CD4-positive, alpha-beta T cell treated with Interleukin-15 for 4 hours (primary cell): ENCODE measurements at places on chromosomes 6 and 20.

- DNase-seq: no peak
Observed at GRCh38 chr6:5055118-5055517, 30.0 kb upstream of the PPP1R3G start.

GRCh38 chr6:147345902-147346301, 141.7 kb downstream of the STXBP5 start:
- DNase-seq: no peak

- no peak for DNase-seq
Observed at GRCh38 chr6:12097791-12098190, 85.7 kb downstream of the HIVEP1 start.

DNA sequence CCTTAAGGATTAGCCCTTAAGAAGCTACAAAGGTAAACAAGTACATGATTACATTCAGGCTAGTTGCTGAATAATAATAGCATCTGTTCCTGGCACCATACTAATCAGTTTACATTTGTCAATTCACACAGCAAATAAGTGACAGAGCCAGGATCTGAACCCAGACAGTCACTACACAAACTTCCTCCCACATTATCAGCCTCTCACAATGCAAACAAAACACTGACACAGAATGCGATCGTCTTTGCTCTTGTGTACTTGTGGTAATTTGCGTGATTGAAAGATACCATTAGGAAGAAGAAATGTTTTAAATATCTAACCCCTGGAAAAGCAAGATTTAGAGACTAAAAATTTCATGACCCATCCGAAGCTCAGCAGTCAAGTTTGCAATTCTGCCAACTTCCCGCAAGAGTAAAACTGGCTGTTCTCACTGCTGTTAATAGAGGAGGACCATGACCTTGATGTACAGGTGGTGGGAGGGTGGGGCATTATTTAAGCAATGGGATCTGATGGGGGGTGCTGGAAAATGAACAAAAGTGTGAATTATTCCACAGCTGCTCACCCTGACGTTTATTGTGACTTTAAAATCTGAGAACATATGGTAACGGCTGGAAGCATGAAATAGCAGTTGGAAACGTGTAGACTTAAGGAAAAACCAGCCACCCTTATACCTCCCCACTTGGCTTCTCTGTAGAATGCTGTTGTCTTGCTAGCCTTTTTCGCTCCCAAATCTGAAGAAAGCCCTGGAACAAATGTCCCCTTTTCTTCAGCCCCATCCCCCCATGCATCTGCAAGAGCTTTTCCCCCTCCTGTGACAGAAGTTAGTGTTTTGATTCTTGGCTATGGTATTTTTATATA, 95.3 kb upstream of the ARMC2 start:
- DNase-seq: no peak

GRCh38 chr6:90336388-90336947, 39.8 kb upstream of the BACH2 start:
- DNase-seq: no peak

- DNase-seq: no peak
Observed at GRCh38 chr6:126182650-126183311, 157.1 kb upstream of the CENPW start.

DNA sequence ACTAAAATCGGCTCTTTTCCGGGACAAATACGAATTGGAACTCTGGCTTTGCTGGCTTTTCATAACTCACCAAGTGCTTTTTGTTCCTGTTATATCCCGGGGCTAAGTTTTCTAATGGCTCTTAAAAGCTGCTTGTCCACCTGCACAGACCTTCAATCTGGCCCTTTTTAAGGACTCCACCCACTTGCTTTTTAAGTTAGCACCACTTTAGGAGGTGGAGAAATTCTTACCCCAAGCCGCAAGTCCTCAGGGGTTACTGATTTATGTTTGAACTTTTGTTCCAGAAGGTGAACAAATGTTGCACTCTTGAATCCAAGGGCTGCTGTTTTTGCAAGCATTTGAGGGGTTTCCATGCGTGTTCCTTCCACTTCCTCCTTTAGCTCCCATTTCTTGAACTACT, 37.8 kb downstream of the FAM184A start:
- no peak for DNase-seq

DNA sequence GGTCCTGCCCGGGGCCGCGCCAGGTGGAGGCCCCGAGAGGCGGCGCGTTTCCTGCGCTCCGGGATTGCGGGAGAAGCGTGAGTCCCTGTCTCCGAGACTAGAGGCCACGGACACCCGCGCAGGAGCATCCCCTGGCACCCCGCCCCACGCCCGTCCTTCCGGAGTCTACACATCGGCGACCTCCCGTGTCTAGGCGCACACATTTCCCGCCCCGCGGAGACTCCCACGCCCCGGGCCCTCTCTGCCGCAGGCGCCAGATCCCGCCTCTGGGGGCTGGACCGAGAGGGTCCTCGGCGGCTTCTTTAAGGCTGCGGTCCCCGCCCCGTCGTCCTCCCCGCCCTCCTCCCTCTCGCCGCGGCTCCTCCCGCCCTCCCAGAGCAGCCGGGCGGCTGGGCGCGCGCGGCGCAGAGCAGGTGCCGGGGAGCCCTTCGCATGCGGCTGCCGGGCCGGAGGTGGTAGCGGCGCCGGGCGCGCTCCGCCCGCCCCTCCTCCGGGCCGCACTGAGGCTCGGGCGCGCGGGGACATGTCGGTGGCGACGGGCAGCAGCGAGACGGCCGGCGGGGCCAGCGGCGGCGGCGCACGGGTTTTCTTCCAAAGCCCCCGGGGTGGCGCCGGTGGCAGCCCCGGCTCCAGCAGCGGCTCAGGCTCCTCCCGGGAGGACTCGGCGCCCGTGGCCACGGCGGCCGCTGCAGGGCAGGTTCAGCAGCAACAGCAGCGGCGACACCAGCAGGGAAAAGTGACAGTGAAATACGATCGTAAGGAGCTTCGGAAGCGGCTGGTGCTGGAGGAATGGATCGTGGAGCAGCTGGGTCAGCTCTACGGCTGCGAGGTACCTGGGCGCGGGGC, at the start of gene PPP1R14C:
PPP1R14C (plus strand) TSS at position 375 of the 846 bp plus-strand sequence; CDS start at position 524, 149 bp downstream.
- DNase-seq: no peak

DNA sequence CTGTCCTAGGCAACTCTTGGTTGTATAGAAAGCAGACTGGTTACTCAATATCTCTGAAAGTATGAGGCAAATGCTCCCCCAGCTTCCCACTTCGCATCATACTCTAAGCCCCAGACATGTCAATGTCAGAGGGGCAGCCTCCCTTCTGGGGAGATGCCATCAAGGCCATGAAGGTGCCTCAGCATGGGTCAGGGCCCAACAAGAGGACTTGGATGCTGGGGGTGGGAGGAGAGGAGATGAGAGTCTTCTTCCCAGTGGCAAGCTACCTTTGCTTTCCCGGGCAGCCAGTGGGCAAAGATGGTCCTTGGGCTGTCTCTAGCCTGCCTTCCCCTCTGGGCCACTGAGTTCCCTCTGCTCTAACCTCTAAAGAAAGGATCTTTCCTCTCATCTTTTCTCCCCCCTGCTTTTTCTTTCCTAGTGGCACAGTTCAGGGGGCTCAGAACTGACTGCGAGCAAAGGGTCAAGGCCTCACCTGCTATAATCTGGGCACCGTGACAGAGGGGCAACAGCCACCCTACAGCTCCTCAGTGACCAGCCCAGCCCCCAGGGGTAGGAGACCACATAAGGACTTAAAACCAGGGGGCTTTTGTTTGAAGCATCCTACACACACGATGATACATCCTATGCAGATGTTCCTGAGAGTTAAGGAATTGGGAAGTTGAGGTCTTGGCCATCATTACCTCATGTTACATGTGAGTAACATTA, 26.2 kb downstream of the MOCS1 start:
- no peak for DNase-seq

DNA sequence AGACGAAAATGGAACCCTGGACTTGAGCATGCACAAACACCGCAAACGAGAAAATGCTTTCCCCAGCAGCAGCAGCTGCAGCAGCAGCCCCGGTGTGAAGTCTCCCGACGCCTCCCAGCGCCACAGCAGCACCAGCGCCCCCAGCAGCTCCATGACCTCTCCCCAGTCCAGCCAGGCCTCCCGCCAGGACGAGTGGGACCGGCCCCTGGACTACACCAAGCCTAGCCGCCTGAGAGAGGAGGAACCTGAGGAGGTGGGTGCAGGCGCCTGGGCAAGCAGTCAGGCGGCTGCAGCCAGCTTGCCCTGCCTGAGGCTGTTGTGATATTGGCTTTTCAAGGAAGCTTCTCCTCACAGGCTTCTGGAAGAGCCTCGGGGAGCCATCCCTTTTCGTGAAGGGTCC, 35.8 kb upstream of the PCMTD2 start:
- DNase-seq: no peak

- no peak for DNase-seq
Observed at GRCh38 chr20:39698752-39699151, 736.6 kb downstream of the DHX35 start.

DNA sequence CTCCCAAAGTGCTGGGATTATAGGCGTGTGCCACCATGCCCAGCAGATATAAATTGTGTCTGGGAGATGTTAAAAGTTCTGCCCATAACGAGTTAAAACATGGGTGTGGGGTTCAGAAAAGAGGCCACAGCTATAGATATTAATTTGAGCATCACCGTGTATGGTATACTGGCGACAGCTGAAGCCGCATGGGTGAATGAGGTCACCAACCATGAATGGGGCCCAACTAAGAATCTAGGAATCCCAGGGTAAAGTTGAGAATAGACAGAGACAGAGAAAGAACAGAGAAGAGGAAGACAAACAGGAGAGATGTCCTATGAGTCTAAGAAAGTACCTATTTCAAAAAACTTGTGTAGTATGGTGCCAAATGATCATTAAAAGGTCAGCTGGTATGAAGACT, 50.9 kb downstream of the ILRUN start:
- DNase-seq: no peak

DNA sequence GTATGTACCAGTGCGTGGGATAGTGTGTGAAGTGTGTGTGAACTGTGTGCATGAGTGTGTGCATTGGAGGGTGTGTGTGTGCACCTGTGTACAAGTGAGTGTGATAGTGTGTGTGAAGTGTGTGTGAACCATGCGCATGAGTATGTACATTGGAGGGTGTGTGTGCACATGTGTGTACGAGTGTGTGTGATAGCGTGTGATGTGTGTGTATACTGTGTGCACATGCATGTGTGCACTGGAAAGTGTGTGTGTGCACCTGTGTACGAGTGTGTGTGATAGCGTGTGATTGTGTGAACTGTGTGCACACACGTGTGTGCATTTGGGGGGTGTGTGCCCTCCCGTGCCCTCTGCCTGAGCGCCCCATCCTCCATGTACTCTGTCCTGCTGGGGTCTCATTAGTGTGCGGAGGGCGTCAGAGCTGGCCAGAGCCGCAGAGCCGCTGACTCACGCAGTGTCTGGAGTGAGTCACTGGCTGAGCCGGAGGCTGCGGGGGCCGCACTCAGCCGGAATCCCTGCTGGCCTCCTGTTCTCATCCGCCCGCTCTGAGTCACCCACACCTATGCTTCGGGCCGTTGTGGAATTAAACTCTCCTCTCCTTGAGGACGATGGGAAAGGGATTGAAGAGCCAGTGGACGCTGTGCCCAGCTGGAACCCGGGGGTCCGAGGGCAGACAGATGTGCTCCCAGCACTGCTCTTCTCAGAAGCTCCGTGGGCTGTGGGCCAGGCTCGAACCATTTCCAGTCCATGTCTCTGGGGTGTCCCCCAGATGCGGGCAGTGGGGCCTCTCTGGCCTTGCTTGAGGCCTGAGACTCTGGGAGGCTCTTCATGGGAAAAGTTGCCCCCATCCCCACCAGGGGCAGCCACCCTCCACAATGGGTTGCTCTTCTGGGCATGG, 27.3 kb upstream of the STX16 start:
- DNase-seq: no peak

GRCh38 chr20:37506152-37506725, 14.8 kb upstream of the NNAT start:
- DNase-seq: no peak

GRCh38 chr6:43717389-43717788, 29.8 kb upstream of the MRPS18A start:
- DNase-seq: no peak

DNA sequence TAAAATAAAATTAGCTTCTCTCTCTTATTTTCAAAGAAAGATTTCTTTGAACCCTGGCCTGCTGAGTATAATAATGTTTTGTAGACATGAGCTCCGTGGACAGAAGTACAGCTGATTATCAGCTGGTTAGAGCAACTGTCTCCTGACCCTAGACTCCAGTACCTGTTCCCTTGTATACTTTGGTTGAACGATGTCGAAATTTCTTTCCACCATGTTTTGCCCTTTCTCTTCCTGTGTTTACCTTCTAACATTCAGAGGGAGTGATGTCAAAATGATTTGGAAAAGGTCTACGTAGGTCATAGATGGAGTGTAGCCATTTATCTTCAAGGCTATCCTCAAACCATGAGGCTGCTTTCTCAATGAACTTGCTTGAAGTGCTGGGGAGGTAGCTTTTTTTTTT, 16.8 kb upstream of the ADTRP start:
- no peak for DNase-seq

GRCh38 chr20:16397086-16397485, 176.2 kb downstream of the KIF16B start:
- no peak for DNase-seq

DNA sequence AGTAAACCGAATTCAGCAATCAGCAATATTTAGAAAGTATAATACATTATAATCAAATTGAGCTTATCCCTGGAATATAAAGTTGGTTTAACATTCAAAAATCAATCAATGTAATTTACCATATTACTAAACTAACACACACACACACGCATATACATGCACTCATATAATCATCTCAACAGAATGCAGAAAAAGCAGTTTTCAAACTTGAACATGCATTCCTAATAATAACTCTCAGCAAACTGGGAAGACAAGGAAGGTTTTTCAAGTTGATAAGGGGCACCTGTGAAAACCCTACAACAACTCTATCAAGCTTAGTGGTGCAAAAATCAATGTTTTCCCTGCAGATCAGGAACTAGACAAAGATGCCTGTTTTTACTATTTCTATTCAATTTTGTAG, 4.7 kb downstream of the SIRPB2 start:
- DNase-seq: no peak

- no peak for DNase-seq
Observed at GRCh38 chr6:82197784-82198183, 49.8 kb downstream of the IBTK start.
